Fibroblast of lung (primary cell): ENCODE measurements at places on chromosomes 2 and 18.
A peak's percentile ranks its signal among the peaks of the same experiment; 100 is the strongest.

- no peak for DNase-seq
These were observed 290.2 kb downstream of the ZNF385B start for GRCh38 chr2:179571252-179571651.

- DNase-seq: peak; percentile 79
These were observed 295.0 kb upstream of the KCNH7 start for GRCh38 chr2:163133602-163134001.

DNA sequence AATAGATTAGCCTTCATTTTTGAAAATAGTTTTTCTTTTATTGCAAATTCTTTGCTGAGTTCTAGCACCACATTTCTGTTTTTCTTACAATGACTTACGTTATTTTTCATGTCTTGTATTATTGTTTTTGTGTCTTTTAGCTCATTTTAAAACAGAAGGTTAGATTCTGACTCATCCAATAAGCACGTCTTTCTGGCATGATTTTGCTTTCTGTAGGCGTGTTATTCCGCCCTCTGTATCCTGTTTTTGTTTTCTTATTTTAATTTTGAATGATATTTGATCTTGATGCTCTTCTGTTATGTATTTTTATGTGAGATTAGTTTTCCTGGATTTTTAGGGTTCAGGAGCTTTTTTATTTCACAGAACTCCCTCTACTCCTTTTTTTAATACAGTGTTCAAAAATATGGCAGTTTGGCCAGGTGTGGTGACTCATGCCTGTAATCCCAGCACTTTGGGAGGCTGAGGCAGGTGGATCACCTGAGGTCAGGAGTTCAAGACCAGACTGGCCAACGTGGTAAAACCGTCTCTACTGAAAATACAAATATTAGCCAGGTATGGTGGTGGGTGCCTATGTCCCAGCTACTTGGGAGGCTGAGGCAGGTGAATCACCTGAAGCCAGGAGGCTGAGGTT lies 145.0 kb downstream of the CLIP4 start:
- peak; percentile 25 for DNase-seq

DNA sequence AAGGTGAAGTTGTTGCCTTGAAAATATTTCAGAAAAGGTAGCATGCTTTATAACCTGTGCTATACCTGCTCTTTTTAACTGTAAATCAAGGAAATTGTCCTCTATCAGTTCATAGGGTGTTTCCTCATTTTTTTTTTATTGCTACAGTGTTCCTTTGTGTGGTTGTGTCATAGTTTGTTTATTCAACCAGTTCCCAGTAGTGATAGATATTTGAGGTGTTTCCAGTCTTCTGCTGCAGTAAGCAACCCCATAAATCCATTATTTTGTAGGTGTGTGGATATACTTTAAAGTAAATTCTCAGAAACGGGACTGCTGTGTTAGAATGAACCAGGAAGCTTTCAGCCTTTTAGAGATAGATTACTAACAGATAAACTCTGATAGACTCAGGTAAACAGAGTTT lies 39.6 kb downstream of the SEMA4F start:
- DNase-seq: no peak

GRCh38 chr2:72270556-72271275 lies 123.1 kb upstream of the CYP26B1 start:
- DNase-seq: no peak

DNA sequence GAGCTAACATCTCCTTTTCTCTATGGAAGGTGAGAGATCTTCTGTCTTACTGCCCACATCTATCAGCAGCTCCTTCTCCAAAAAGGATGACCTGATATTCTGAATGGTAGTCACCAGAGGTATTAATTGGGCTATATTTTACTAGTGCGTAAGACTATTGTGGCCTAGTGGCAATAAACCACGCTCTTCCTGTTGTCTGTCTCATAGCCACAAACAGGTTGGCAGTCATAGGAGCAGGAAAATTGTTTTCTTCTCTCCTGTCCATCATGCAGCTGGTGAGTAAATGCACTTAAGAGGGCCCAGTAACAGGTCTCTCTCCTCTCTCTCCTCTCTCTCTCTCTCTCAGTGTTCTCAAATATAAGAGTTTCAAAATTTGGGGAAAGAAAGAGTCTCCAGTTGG lies 856.8 kb upstream of the ACVR2A start:
- DNase-seq: no peak

- no peak for DNase-seq
These were observed 17.3 kb downstream of the C2orf76 start for GRCh38 chr2:119349289-119349688.

GRCh38 chr2:240569998-240570530 lies 1.8 kb downstream of the RNPEPL1 start:
- no peak for DNase-seq

DNA sequence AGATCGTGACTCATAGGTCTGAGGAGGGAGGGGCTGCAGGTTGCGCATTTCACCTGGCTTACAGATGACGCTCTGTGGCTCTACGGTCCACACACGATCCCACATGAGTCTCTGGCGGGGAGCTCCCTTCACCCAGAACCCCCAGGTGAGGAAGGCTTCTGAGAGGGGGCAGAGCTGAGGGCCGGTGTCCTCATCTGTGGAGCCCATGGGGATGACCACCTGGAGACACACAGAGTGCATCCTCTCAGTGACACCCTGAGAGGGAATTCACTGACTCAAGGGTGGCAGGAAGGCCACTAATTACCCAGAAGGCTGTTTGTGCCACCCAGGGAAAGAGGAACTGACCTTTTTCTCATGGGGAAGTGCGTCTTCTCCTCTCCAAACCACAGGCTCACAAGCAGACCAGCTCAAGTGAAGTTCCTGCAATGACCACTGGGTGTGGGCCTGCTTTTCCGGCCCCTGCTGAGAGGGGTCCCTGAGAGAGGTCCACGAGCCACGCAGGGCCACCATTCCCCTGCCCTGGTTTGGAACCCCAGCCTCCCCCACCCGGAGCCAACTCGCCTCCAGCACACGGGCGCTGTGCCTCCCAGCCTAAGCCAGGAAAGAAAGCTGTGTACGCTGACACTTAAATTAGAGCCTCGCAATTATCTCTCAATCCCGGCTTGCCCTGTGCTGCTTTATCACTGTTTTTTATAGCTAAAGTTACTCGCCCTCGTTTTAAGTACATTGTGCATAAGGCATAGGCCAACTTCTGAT lies 114.1 kb downstream of the BCL11A start:
- no peak for DNase-seq

DNA sequence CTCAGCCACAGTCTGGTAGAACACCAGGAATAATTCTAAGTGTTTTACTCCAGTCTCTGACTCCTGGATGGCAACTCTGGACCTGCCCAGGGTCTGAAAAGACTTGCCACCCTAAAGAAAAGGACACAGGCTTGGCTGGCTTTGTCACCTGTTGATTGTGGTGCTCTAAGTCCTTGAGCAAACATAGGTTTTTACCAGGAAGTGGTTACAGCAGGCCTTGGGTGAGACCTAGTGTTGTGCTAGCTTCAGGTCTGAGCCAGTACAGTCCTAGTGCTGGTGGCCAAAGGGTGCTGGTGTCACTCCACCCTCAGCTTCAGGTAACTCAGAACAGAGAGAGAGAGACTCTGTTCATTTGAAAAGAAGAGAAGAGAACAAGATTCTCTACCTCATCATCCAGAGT lies 1239.4 kb upstream of the CRIM1 start:
- DNase-seq: no peak

DNA sequence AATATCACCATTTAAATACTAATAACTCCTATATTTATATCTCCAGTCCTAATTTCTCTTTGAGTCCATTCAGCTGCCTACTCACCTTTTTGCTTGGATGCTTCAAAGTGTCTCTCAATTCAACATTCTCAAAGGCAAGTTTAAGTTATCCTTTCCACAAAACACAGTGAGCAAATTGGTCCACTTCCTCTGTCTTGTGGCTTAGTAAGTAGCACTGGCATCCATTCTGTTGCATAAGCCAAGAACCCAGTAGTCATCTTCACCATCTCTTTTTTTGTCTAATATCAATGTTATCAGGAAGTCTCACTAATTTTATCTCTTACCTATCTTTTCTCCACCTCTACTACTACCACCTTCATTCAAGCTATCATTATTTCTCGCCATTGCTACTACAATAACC lies 27.4 kb upstream of the IL1RL1 start:
- DNase-seq: peak; percentile 24

- no peak for DNase-seq
These were observed 111.3 kb upstream of the RAB6C start for GRCh38 chr2:129868151-129868550.

- no peak for DNase-seq
These were observed 41.8 kb downstream of the CFAP221 start for GRCh38 chr2:119586085-119586484.

- DNase-seq: peak; percentile 42
These were observed 127.6 kb downstream of the ALPK2 start for GRCh38 chr18:58501066-58501896.

DNA sequence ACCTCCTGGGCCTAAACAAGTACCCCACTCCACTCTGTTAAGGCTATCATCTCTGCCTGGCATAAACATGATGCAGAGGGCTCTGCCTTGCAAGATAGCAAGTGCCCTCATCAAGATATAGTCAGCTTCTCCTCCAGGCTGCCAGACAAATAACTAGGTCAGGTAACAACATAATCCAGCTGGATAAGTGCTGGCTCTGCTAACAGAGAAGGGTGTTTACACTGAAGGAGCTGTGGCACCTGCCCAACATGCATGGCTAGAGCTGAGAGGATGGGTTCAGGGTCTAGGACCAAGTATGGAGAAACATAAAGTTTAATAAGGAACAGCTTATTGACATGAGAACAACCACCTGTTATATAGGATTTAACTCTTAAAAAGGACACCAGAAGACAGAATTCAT lies 42.8 kb downstream of the DLGAP1 start:
- DNase-seq: no peak

GRCh38 chr18:10216791-10217190 lies 237.6 kb upstream of the APCDD1 start:
- DNase-seq: no peak

DNA sequence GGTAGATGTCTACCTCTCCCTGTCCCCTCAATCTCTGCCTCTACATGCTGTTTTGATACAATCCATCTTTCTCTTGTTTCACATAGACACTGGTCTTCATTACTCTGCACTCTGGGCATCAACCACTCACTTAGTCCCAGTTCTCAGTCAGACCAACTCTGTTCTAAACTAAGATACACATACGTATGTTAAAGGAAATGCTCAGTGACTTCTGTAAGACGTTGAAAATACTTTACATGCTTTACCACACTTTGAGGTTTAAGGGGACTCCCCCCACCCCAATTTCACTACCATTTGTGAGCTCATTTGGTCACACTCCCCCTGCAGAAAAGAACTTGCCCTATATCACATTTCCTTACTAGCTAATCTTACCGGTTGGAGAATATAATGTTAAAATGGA lies 497.4 kb downstream of the TGIF1 start:
- no peak for DNase-seq

DNA sequence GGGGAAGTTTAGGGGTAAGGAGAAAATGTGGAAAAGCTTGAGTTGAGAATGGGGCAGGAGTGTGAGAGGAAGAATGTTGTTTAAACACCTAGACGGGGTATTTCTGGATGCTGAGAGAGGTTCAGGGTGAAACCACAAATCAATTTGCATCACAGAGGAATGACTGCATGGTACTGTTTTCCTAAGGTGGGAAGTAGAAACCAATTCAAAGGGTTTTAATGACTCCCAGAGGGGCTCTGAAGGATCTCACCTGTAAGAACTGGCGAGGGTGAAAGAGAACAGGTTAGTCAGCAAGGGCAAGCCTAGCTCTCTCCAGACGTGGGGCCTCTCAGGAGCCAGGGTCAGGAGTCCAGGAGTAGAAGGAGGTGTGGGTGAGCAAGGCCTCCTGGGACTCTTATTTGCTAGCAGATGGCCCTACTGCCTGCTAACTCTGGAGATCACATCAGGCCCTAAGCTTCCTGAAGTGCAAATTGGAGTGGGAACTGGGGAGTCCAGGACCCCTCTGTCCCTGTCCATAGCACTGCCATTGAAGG lies 133.0 kb upstream of the CELF4 start:
- DNase-seq: no peak

GRCh38 chr2:101306410-101306809 lies 2.1 kb downstream of the RNF149 start:
- no peak for DNase-seq

- no peak for DNase-seq
These were observed 296.2 kb upstream of the ZC3H15 start for GRCh38 chr2:186189816-186190215.

- peak; percentile 86 for DNase-seq
These were observed 94.1 kb upstream of the SLC14A2 start for GRCh38 chr18:45521136-45521535.

GRCh38 chr2:229879191-229879950 lies 42.4 kb downstream of the TRIP12 start:
- no peak for DNase-seq

DNA sequence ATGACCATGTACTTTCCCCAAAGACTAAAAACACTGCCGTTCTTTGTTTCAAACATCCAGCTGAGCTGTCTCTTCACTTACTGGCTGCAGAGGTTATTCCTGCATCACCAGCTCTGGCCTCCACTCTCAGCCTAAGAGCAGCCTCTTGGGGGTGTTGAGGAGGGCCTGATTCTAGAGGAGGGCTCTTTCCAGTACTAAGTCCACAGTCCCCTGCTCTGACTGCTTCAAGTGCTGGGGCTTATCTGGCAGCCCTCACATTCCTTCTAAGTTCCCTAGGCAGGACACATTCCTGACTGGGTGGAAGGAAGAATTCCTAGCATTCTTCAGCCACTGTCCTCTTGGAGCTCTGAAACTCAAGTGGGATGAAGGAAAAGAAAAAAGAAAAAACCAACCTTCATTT lies 32.9 kb upstream of the EHBP1 start:
- DNase-seq: peak; percentile 6

DNA sequence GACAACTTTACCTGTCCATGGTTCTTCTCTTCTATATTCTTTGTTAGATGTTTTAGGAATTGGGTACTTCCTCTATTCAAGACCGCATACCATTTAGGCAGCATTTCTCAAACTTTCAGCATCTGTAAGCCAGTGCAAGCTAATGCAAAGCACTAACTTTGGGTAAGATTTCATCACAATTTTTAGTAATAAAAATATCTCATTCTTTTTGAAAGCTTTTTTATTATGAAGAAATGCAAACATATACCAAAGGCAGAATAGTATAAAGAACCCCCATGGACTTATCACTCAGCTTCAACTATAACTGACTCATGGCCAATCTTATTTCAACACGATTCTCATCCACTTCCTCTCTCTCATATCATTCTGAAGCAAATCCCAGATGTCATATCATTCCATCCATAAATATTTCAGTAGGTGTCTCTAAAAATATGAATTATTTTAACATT lies 32.9 kb downstream of the INO80C start:
- no peak for DNase-seq

DNA sequence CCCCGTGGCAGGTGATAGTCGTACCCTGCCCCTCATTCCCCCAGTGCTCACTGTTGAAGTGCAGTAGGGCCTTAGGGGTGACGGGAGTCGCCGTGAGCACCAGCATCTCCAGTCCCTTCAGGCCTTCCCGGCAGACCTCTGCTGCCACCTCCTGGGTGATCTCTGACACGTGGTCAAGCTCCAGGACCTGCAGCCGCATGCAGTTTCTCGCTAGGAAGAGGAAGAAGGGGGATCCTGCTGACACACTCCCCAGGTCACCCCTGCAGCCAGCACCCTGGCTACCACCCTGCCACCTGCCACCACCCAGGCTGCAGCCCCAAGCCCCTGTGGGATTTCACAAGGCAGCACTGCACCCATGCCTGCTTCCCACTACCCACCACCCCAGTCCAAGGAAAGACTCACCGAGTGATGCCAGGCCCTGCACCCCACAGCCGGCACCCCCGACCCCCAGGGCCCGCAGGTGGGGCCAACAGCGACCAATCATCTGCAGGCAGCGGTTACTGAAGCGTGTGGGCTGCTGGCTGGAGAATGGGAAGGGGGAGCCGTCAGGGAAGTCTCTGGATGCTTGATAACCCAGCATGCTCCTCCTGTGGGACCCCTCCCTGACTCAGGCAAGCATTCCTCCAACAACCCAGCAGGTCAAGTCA lies 23.8 kb downstream of the FBXO41 start:
- peak; percentile 34 for DNase-seq
